Daoy (cell line): ENCODE measurements at places on chromosomes 5 and 9. TPM values are rescaled to one million over a fixed set of nuclear protein-coding genes. Genes with fewer than 3 reads are reported as not detected.
A peak's percentile ranks its signal among the peaks of the same experiment; 100 is the strongest.

DNA sequence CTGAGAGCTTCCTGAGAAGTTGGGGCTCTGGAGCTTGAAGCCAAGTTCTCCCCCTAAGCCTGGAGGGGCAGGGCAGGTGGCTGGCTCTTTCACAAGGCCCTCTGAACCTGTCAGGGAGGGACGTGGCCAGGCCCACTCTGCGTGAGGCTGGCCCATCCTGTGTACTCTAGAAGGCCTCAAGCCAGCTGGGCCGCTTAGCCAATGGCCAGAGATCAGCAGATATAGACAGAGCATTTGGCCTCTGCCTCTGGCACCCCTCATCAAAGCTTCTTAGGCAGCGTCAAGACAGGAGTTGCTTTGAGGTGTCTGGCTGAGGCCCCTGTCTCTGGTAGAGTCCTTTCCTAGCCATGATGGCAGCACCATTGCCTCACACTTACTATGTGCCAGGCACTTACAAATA, 105.6 kb downstream of the FGF18 start:
- DNase-seq = no peak

GRCh38 chr9:37239224-37239859, 119.0 kb downstream of the ZCCHC7 start:
- DNase-seq = no peak

GRCh38 chr5:82815871-82816270, 261.3 kb downstream of the TMEM167A start:
- no peak for DNase-seq

The PCDHB14 gene
- 1.0 and 1.5 TPM in 2 replicates for total RNA-seq

- no peak for DNase-seq
These were observed 51.6 kb downstream of the ALG2 start for GRCh38 chr9:99169982-99170761.

DNA sequence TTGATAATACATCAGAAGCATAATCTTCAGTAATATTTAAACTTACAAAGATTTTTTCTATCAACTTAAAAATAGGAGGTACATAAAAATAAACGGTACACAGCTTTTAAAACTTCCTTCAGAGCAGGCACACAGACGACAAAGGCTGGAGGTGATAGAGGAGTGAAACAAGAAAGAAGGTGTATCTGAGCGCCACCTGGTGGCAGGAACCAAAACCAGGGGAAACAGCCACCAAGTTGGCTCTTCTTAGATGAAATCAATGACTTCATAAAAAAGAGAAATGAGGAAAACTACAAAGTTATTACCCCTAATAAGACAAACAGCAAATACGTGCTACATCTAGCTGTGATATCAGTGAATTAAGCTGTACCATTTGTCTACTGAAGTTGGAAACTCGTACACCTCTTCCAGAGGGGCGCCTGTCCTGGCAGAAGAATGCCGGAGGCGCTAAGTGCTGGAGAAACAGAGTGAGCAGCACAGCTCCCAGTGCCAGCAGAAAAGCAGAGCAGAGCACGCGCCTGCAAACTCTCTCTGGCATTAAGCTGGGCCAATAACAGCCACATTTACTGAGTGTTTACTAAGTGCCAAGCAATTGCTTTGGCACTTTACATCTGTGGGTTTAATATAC, 85.9 kb downstream of the SETX start:
- DNase-seq = peak; percentile 65

GRCh38 chr9:95752129-95752731, 123.3 kb upstream of the ERCC6L2 start:
- no peak for DNase-seq

GRCh38 chr5:67887748-67888161, 327.8 kb upstream of the PIK3R1 start:
- DNase-seq = no peak

GRCh38 chr5:67179697-67180361, 16.8 kb downstream of the CD180 start:
- DNase-seq = no peak

DNA sequence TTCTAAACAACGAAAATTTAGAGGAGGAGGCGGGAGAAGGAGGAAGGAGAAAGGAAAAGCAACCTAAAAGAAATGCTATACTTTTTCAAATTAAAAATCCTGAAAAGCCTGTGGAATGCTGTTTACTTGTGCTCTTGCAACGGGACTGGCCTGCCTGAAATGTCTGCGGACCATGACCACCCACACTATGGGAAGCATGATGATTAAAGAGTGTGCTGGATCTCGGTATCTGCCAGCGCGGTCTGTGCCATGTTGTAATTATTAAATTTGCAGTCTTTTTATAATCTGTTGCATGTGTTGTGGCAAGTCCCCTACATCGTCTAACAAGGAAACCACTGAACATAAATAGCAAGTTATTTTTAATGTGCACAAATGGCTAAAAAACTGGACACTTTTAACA, 111.4 kb downstream of the FANCC start:
- peak; percentile 25 for DNase-seq

The TMEM252 gene
- not detected in 2 replicates for total RNA-seq

- peak; percentile 7 for DNase-seq
These were observed 714 bp downstream of the SEC24A start for GRCh38 chr5:134649163-134649835.

The PCDHGC3 gene
- total RNA-seq = 37.0 and 41.5 TPM in 2 replicates

GRCh38 chr9:101326501-101326900, 58.3 kb downstream of the BAAT start:
- no peak for DNase-seq

DNA sequence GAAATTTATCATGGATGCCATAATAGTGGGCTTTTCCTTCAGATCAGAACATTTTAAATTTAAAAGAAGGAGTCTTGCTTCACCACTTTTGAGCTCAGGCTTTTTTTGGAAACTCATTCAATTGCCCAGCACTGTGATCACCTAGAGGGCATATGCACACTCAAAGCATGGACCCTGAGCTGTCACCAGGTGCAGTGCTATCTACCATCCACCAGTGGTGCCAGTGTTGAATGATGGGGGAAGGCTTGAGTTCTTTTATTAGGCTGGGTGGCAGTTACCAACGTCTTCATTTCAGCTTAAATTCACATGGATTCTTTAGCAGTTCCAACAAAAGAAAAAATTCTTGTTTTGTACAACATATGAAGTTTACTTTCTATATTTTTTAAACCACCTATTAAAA, 164.1 kb downstream of the CFAP90 start:
- DNase-seq = no peak

- DNase-seq = no peak
These were observed 114.9 kb downstream of the HOMER1 start for GRCh38 chr5:79399046-79399445.

The SLC36A1 gene
- total RNA-seq = 1.7 and 3.5 TPM in 2 replicates

GRCh38 chr5:124297826-124298225, 448.6 kb downstream of the ZNF608 start:
- DNase-seq = no peak

The TSLP gene
- total RNA-seq = 0.03 TPM in 1 of 2 replicates, not detected in the other

DNA sequence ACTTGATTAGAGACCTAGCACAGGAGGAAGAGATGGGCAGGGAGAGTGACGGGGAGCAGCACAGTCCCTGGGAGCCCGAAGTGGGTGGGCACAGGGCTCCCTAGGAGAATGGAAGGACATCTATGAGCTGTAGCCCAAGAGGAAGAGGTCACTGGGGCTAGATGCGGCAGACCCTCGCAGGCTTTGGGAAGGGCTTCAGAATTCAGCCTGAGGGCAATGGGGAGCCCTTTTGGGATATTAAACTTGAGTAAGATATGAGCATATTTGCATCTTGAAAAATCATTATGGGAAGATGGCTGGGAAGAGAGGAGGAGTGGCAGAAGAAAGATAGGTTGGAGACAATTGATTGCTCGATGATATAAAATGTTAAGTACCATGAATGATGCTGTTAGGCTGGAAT, 48.9 kb upstream of the IL17B start:
- DNase-seq = no peak

The GPR107 gene
- total RNA-seq = 16.6 and 19.9 TPM in 2 replicates

DNA sequence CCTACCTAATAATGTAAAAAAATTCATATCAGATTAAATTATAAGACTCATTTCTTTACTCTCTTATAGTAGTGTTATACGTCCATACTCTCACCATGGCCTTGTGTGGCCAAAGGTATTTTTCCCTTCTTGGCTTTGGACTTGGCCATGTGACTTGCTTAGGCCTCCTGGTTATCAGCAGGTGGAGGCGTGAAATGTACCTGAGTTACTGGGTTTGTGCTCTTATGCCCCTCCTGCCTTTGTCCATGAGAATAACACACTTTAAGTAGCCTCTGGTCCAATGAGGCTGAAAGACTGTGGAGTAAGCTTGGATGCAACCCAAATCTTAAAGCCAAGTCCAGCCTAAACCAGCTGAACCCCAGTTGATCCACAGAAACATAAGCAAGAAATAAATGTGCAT, 68.7 kb downstream of the RETREG1 start:
- DNase-seq = no peak

The CDH6 gene
- 0.15 and 0.57 TPM in 2 replicates for total RNA-seq

The PHF24 gene
- 0.11 TPM in 1 of 2 replicates, not detected in the other for total RNA-seq

The MEIKIN gene
- total RNA-seq = not detected in 2 replicates

GRCh38 chr5:92504346-92504745, 1076.7 kb downstream of the NR2F1-AS1 start:
- DNase-seq = no peak

GRCh38 chr5:94433397-94434163, 184.8 kb downstream of the KIAA0825 start:
- DNase-seq = no peak

The TNC gene
- 133 and 159 TPM in 2 replicates for total RNA-seq
